ENCODE measurements at places on chromosomes 2 and 18.

DNA sequence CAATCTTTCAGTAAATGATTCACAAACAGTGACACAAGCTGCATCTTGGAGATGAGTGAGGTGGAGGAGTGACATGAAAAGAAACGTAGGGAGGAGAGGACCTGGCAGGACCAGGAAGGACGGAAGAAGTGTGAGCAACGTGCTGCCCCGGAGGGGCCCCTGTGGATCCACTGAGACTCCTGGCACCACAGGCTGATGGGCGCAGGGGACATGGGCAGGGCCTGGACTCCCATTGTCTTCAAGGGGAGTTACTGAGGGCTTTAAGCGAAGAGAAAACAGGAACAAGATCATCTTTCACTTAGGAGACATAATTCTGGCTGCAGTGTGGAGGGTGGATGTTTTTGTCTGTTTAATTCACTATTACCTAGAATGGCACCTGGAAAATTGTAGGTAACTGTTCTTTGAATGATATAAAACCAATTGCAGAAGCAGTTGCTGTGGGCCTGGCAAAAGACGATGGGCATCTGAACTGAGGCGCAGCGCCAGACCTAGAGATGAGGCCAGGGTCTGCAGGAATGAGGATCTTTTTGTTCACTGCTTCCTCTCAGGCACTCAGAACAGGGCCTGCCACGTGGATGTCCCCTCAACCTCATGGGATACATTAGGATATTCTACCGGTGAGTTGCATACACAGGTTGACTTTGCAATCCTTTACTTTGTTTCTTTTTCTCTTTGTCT, 156.4 kb downstream of the TMEM18 start:
- no peaks in the 10 kb centered on the region for H3K36me3 ChIP-seq
- peaks cover 6% of the 10 kb centered on the region for H3K4me1 ChIP-seq
- DNase-seq: no peak
- H3K4me3 ChIP-seq: no peak overlapping the region
- H3K27me3 ChIP-seq: no peaks in the 10 kb centered on the region

DNA sequence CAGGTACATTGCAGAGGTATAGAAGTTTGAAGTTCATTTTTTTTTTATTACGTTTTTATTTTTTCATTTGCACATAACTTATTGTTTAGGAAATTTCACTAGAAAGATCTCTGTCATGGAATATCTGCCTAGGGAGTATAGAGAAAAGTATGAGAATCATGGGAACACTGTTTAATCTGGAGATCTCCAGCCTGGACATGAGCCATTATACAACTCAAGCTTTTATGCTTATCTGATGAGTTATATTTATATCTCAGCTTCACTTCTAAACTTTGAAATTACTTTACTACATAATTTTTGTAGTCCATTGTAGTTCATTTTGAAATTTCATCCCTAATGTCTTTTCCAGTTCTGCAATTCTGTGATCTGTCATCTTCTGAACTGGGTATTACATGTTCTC, 515.6 kb downstream of the ERBB4 start:
- no peaks in the 10 kb centered on the region for H3K36me3 ChIP-seq
- no peak for DNase-seq
- H3K27me3 ChIP-seq: no peaks in the 10 kb centered on the region
- H3K4me1 ChIP-seq: no peaks in the 10 kb centered on the region

DNA sequence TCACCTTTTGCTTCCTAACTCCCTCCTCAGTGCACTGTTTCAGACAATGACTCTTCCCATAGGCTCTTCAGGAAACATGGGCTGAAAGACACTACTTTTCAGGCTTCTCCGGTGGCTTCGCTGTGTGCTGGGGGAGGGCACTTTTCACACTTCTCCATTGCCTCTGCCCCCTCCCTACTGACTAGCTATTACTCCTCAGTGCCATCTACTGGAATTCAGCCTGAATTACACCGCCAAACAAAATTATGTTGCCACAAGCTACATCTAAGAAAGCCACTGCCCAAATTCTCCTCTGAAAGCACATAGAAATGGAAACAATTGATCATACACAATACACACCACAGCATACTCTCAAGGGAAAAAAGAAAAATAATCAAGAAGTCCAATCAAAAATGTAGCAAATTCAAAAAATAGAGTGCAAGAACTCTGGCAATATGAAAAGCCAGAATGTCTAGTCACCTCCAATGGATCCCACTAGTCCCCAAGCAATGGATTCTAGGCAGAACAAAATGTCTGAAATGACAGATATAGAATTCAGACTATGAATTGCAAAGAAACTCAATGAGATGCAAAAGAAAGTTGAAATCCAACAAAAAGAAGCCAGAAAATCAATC, 1139.4 kb upstream of the GYPC start:
- H3K27me3 ChIP-seq: no peaks in the 10 kb centered on the region
- H3K36me3 ChIP-seq: no peaks in the 10 kb centered on the region
- no peak overlapping the region for H3K4me3 ChIP-seq
- H3K27ac ChIP-seq: no peak overlapping the region
- no peaks in the 10 kb centered on the region for H3K4me1 ChIP-seq

- no peak overlapping the region for H3K27ac ChIP-seq
- no peak overlapping the region for H3K4me3 ChIP-seq
- H3K27me3 ChIP-seq: peaks cover 9% of the 10 kb centered on the region
Observed at GRCh38 chr2:38060236-38061018, 15.5 kb downstream of the CYP1B1 start.

DNA sequence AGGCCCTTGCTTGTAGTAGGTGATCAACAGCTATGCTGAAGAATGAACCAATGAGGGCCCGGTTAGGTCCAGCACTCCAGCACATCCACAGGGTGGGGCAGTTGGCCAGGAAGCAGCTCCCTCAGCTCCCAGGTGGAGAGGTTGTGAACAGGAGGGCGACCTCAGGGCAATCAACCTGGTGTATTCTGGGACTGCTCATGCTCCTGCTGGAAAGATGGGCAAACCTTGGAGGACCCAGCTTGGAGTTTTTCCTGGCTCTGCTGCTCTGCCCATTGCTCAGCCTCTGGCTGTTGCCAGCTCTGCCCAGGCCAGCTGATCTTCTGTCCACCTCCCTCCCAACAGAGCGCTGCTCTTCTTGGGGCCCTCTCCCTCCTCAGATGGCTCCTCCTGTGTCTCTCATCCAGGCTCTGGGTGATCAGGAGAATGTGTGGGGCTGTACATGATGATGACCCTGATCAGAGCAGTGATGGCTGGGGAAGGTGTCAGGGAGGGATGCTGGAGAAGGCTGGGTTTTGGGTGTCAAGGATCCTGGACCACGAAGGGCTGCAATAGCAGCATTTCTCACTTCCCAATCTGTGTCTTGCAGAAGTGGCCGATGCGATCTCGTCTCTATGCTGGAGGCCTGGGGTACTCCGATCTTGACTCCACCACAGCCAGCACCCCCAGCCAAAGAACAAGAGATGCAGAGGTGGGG, 3.4 kb downstream of the TCF23 start:
- no peak for DNase-seq
- no peak overlapping the region for H3K4me3 ChIP-seq

GRCh38 chr2:222945887-222946286, 85.1 kb downstream of the ACSL3 start:
- no peak overlapping the region for H3K4me3 ChIP-seq
- peaks cover 10% of the 10 kb centered on the region for H3K4me1 ChIP-seq

- H3K4me3 ChIP-seq: no peak overlapping the region
- DNase-seq: no peak
- H3K4me1 ChIP-seq: peaks cover 13% of the 10 kb centered on the region
- no peaks in the 10 kb centered on the region for H3K36me3 ChIP-seq
- H3K27ac ChIP-seq: no peak overlapping the region
Observed at GRCh38 chr2:41912776-41913175, 135.0 kb upstream of the PKDCC start.

DNA sequence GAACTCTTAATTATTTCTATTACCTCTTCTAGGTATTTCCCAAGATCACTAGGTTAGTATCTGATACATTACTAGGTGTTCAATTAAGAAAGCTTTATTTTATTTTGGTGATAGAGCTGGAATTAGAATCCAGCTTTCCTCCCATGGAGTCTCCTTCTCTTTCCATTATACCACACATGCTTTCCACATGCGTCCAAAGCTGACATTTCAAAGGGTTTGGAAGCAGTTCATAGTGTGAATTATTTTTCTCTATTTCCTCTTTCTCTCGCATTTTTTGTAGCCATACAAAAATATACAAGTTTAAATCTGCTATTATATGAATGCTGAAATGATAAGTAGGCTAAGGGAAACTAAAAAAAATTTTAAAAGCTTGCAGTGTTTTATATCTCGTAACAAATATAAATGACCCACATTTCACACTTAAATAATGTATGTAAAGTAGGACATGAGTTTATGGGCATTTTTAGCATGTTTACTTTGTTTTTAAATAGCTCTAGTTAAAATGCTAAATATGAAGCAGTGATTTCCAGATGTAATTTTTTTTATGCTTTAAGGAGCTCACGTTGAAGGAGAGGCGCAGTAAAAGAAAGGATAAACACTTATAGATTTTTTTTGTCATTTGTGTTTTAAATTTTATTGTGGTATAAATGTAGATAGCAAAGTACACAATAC, 20.1 kb downstream of the ZC3H6 start:
- H3K27me3 ChIP-seq: no peaks in the 10 kb centered on the region
- H3K36me3 ChIP-seq: peaks cover 17% of the 10 kb centered on the region
- H3K27ac ChIP-seq: no peak overlapping the region

- H3K36me3 ChIP-seq: peaks cover 15% of the 10 kb centered on the region
- no peaks in the 10 kb centered on the region for H3K27me3 ChIP-seq
- no peak overlapping the region for H3K27ac ChIP-seq
- no peak overlapping the region for H3K4me3 ChIP-seq
- no peaks in the 10 kb centered on the region for H3K4me1 ChIP-seq
Observed at GRCh38 chr2:188551671-188552070, 260.0 kb downstream of the GULP1 start.

DNA sequence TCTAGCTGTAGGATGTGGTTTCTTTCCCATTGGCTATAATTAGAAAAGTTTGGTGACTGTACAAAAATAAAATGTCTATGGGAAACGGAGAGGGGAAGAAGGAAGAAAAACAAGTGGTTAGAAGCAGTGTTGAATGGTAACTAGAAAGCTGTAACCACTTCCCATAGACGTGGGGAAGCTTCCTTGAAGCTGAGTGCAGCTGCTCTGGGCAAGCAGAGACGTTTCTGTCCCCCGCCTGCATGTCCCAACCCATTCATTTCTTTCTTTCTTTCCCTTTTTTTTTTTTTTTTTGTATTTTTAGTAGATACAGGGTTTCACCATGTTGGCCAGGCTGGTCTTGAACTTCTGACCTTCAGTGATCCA, 367.8 kb upstream of the HS6ST1 start:
- no peak overlapping the region for H3K4me3 ChIP-seq
- H3K27me3 ChIP-seq: peaks cover 5% of the 10 kb centered on the region
- no peak for DNase-seq

DNA sequence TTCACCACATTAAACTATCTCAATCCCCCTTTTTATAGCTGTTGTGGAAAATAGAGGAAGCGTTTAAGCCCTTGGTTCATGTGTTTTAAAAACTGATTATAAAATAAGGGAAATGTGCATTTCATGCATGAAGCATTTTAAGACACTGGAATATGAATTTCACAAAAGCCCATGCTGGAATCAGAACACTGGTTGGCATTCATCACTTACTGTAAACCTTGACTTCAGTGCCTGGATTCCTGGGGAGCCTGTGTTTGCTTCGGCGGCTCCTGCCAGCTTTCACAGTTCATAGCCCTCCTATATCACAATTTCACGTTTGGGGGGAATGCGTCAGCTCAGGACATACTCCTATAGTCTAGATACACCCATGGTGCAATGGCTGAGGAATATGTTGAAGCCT, 336.9 kb downstream of the INSIG2 start:
- H3K27me3 ChIP-seq: peaks cover 5% of the 10 kb centered on the region
- no peaks in the 10 kb centered on the region for H3K4me1 ChIP-seq
- no peak overlapping the region for H3K4me3 ChIP-seq
- H3K36me3 ChIP-seq: no peaks in the 10 kb centered on the region
- no peak overlapping the region for H3K27ac ChIP-seq

GRCh38 chr2:207565736-207566500, 36.2 kb downstream of the CREB1 start:
- peaks cover 60% of the 10 kb centered on the region for H3K36me3 ChIP-seq
- no peak overlapping the region for H3K27ac ChIP-seq
- H3K4me3 ChIP-seq: no peak overlapping the region

- H3K27me3 ChIP-seq: no peaks in the 10 kb centered on the region
- H3K27ac ChIP-seq: no peak overlapping the region
- DNase-seq: no peak
Observed at GRCh38 chr2:215352602-215353001, 40.7 kb downstream of the ATIC start.

DNA sequence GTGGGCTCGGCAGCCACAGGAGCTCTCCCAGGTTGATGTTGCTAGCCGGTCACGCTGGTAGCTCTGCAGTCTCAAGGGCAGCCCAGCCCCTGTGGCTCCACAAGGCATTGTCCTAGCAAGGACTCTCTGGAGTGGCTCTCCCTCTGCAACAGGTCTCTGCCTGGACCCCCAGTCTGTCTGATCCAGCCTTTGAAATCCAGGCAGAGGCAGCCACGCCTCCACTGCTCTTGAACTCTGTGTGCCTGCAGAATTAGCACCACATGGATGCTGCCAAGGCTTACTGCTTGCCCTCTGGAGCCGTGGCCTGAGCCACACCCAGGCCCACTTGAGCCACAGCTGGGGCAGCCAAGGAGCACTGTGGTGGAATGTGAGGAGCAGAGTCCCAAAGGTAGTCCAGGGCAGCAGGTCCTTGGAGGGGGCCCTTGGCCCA, 43.0 kb upstream of the FAHD2A start:
- no peak overlapping the region for H3K4me3 ChIP-seq
- no peak for DNase-seq
- peaks cover 30% of the 10 kb centered on the region for H3K27me3 ChIP-seq

GRCh38 chr2:17971531-17972125, 93.2 kb downstream of the KCNS3 start:
- peaks cover 5% of the 10 kb centered on the region for H3K4me1 ChIP-seq
- no peak overlapping the region for H3K4me3 ChIP-seq
- DNase-seq: no peak
- no peaks in the 10 kb centered on the region for H3K27me3 ChIP-seq
- H3K27ac ChIP-seq: no peak overlapping the region

DNA sequence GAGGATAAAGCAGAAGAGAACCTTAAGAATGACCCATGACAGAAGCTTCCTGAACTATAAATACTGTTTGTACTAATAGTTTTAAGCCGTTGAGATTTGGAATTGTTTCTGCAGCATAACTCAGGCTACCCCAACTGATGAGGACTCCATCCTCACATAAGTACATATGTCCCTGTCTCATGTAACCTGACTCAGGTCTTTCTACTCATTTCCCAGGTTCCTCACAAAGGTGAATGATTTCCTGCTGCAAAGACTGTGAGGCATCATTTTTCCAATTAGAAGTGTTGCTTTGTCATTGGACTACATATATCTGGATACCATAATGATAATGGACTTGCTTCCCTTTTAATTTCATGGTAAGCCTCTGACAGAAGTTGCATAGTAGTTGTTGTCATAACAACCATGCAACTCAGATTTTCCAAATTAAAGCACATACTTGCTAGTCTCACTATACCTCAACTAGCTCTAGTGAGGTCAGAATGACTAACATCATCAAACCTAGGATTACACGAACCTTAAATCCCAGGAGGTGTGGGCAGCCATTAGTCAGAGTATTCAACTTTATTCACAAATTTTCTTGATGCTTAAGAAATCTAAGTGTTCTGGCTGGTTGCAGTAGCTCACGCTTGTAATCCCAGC, 38.0 kb upstream of the NEDD4L start:
- no peak overlapping the region for H3K4me3 ChIP-seq
- no peak overlapping the region for H3K27ac ChIP-seq
- H3K4me1 ChIP-seq: peaks cover 9% of the 10 kb centered on the region
- no peak for DNase-seq
- H3K36me3 ChIP-seq: no peaks in the 10 kb centered on the region

Measured in nephron progenitor cell (in vitro differentiated cells).